ENCODE measurements at places on chromosomes 11 and 22.

DNA sequence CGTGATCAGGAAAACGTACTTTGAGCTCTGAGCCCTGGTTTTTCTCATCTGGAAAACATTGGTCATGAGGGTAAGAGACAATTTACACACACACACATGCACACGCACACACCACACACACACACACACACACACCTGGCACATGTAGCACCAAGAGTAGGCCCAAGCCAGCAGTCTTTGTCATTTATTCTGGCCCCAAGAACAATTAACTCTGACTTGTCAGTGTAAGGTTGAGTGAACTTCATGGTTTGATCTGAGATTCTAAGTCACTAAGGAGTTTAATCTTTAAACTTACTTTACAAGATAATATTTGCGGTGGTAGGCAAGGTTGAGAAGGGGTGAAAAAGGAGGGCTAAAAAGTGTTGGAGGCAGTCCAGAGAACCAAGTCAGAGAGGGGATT, 44.1 kb downstream of the MMP20 start:
- no peak for DNase-seq

DNA sequence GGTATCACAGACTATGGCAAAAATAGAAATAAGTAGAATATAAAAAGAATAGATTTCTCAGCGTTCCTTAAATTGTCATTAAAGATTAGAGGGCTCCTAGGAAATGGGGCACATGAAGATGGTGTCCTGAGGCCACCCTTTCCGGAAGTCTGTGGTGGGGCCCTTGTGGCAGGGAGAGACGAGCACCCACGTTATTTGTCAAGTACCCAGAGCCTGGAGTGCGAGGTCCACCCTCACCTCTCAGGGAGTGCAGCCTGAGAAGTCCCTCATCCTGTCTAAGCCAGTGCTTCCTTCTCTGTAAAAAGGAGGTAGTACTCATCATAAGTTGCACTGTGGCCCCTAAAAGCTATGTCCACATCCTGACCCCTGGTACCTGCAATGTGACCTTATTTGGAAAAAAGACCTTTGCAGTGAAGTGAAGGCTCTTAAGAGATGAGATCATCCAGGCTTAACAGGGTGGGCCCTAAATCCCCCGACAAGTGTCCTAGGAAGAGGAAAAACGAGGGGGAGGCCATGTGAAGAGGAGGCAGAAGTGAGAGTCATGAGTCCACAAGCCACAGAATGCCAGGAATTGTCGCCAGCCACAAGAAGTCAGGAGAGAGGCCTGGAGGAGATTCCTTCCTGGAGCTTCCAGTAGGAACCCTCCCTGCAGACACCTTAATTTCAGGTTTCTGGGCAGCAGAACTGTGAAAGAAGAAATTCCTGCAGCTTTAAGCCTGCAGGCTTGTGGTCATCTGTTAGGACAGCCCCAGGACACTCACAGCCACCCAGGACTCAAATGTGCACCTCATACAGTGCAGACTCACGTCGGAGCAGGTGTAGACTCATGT, 76.8 kb upstream of the CCND1 start:
- DNase-seq = no peak

- no peak for DNase-seq
Measured at GRCh38 chr22:48477031-48477721, 1350.5 kb downstream of the BRD1 start.

- DNase-seq = no peak
Measured at GRCh38 chr22:26941896-26942636, 284.7 kb downstream of the MIAT start.

DNA sequence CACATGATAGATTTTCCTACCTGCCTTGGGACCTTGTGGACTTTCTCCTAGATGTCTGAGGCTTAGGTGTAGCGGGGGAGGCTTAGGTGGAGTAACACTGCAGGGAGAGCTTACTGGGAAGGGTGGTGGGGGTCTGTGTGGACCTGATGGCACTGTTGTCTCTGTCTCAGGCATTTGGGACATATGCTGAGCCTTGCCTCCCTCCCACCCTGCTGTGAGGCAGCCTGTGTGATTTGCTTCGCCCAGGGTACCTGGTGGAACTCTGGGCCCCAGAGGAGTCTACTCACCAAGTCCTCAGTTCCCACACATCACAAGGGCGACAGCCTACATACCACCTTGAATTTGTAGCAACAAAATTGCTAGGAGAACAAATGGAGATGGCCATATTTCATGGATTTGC, 80.7 kb downstream of the CEP164 start:
- DNase-seq = no peak

DNA sequence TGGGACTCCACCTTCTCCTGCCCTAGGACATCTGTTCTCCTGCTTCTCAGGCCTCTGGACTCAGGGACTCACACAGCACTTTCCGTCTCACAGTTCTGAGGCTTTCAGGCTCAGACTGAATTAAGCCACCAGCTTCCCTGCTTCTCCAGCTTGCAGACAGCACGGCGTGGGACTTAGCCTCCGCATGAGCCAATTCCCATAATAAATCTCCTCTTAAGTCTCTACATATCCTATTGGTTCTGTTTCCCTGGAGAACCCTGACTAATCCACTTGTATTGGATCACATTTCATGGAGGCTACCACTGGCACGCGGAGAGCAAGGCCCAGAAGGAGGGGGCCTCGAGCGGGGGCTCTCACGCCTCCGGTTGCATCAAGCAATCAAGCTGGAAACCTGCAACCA, 1313.6 kb downstream of the TBC1D22A start:
- DNase-seq = no peak

DNA sequence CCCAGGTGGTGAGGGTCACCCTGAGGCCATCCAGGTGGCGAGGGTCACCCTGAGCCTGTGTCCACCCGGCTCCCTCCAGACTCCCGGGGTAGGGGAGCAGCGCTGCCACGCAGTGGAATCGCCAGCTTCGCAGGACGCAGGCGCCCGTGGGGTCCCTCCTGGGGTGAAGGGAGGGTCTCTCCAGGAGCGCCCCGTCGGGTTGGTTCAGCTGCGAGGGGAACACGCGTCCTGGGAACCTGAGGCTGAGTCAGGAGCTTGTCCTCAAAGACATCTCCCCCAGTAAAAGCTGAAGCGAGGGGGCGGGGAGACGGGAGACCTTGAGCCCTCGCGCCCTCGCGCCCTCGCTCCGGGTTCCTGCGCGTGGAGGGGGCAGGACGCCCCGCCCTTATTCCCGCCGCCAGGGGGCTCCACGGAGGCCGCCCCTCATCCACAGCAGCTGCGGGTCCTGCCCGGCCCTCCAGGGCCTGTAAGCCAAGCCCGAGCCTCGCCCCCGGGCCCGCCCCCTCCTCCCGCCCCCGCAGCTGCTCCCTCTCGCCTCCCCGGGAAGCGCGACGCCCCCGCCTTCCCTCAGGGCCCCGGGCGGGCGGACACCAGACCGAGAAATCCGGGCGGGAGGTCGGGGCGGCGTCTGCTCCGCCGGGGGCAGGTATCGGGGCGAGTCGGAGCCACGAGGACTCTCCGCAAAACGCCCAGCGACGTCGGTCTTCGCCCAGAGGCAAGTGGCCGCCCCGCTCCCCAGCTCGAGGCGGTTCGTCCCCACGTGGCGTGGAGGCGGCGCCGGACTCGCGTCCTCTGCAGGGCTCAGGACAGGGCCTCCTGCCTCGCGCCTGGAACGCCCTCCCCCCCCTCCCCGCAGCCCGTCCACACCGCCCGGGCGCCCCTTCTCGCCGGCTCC, 22.8 kb downstream of the PIM3 start:
- no peak for DNase-seq

GRCh38 chr11:32116668-32117067, 25.8 kb downstream of the RCN1 start:
- no peak for DNase-seq

DNA sequence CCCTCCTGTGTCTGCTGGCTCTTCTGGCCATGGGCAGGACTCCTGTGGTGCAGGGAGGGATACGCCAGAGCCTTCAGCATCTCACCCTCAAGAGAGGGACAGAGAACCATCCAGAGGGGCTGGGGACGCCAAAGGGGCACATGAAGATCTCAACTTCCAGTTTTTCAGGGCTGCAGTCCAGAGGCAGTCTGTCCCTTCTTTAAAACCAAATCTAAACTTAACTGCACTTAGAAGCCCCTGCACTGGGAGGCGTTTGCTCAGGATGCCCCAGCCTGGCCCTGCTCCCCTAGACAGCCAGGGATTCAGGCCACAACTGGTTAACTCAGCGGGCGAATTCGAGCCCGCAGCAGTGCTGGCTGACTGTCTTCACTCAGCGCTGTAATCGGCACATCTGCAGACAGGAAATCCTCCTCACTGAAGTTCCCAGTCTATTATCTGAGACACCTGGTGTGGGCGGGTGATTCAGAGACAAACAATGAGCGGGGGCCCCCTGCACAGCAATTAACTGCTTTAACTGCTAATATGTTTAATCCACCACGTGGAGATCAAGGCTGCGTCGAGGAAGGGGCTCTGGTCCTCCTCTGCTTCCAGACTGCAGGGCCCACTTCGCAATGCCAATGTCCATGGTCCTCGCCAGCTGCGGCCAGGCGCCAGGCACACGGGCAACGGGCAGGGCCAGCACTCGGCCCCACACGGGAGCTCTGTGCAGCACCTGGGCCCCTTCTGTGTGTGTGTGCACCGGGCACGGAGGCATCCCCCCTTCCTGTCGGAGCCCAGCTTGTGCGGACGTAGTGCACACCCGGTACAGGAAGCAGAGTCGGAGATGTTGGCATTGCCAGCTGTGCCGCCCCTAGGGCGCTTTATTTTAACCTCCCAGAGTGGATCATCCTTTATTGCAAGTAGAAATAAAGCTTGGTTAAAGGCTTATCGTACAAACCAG, 36.9 kb upstream of the GNB1L start:
- peak; percentile 66 for DNase-seq

GRCh38 chr11:69661413-69661715, 13.8 kb downstream of the LTO1 start:
- no peak for DNase-seq

DNA sequence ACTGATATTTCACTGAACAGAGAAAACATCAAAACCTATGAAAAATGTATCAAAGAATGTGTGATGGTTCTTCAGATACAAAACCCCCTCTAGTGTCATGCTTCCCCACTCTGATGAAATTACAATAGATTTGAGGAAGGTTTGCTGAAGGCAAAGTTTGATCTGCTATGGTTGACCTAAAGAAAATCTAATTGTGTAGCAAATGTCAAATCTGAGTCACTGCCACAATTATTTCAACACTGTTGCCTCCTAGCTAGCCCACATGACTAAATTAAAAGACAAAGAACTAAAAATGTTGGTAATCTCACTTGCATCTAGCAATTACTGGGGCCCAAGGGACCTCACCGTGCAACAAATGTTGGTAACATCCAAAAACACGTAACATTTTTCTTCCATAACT, 728.0 kb downstream of the DLG2 start:
- no peak for DNase-seq

DNA sequence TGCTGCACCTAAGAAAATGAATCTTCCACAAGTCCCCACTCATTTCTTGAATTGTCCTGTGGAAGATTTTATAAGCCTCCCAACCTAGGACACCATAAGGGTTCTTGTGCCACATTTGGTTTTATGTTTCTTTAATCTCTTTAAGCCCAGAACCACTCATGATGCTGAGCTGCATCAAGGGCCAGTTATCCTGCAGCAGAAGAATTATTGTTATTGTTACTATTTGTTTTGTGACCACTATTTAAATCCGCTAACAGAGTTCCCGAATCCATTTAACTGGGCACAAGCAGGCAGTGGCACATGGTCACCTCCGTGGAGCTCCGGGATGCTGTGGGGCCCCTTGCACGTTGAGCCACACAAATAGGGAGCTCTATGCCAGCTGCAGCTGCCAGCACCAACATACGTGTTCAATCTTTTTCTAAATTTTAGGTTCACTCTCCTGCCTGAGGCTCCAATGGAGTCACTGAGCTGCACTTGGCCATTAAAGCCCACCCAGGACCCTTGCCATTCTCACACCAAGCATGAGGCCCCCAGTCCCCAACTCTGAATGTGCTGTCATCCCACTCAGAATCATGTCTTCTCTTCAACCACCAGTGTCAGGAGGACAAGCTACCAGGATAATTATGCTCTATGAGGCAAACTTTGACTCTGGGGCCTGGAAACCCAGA, 60.6 kb downstream of the DGCR2 start:
- no peak for DNase-seq

DNA sequence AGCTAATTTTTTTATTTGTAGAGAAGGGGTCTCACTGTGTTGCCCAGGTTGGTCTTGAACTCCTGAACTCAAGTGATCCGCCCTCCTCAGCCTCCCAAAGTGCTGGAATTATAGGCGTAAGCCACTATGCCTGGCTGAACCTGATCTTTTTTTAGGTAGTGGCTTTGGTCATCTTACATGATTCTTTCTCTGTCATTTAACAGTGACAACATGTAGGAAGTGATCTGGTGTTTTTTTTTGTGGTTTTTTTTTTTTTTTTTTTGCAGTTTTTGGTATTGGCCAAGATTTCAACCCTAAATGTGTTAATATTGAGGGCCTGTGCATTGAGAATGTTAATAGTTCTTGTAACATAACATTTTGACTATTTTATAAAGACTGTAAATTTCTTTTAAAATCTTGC, 8.0 kb upstream of the FERMT3 start:
- DNase-seq = no peak

GRCh38 chr11:123284454-123284853, 89.4 kb upstream of the CLMP start:
- no peak for DNase-seq

DNA sequence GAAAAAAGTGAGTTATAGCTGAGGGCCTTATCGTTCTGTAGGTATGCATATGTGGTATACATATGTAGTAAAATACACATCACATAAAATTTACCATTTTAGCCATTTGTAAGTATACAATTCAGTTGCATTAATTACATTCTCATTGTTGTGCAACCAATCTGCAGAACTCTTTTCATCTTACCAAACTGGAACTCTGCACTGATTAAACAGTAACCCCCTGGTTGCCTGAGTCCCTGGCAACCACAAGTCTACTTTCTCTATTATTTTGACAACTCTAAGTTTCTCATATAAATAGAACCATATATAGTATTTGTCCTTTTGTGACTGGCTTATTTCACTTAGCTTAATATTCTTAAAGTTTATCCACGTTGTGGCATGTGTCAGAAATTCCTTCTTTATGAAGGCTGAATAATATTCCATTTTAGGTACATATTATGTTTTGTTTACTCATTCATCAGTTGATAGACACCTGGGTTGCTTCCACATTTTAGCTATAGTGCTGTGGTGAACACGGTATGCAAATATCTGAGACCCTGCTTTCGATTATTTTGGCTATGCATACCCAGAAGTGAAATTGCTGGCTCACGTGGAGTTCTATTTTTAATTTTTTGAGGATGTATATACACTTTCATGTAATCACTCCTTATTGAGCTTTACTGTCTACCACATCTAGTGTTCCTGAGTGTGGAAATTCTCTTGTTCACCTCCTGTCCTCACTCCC, 1.6 kb upstream of the DDX10 start:
- DNase-seq = no peak

- no peak for DNase-seq
Measured at GRCh38 chr11:12274558-12275197, 102.7 kb upstream of the PARVA start.

Data from stimulated activated CD4-positive, alpha-beta T cell treated with anti-CD3 and anti-CD28 coated beads, Interleukin-15, amount 100 ng/mL, for 1 hour (primary cell).